ENCODE measurements at places on chromosomes 6 and 20. TPM values are rescaled to one million over a fixed set of nuclear protein-coding genes. Genes with fewer than 3 reads are reported as not detected.

GRCh38 chr6:149581349-149581748, 15.2 kb downstream of the GINM1 start:
- DNase-seq = no peak

- DNase-seq = no peak
These were observed 458.7 kb downstream of the RNF144B start for GRCh38 chr6:18845896-18846295.

- DNase-seq = no peak
These were observed 93.3 kb downstream of the EDN1 start for GRCh38 chr6:12383448-12383847.

- no peak for DNase-seq
These were observed 25.1 kb downstream of the FKBP1C start for GRCh38 chr6:63236398-63236817.

DNA sequence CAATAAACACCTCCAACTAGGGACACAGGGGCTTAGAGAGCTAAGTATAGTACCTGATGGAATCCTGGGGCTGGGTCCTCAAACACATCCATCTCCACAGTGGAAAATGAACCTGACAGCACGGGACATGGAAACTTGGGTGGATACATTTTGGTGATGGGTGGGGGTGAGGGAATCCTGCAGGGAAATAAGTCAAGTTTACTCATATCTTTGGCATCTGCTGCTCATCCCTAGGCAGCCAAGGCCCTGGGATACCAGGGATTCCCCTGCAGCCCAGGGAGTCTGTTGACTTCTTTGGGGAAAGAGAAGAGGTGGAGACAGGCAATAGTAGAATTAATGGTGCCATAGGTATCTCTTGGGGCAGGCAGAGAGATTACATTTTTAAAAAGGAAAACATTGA, 6.6 kb downstream of the APOBEC2 start:
- no peak for DNase-seq

- no peak for DNase-seq
These were observed 184.0 kb downstream of the PDE7B start for GRCh38 chr6:136035378-136036070.

DNA sequence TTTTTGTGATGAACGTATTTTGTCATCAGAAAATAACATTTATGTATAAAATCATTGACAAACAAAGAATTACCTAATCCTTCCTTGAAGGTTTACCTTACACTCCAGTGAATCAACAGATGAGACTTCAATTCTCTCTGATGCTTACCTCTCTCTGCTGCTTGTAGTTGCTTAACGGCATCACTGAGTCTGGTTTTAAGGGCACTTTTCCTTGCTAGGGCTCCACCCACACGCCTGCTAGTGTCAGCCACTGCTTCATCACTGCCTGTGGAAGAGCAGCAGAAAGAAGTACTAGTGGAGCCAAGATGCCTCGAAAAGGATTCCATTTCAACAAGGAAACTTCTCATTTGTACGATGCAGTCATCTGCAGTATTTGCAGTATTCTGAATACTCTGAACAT, 63.0 kb downstream of the FAM229B start:
- DNase-seq = no peak

GRCh38 chr6:77502981-77503380, 39.7 kb upstream of the HTR1B start:
- peak; percentile 11 for DNase-seq

DNA sequence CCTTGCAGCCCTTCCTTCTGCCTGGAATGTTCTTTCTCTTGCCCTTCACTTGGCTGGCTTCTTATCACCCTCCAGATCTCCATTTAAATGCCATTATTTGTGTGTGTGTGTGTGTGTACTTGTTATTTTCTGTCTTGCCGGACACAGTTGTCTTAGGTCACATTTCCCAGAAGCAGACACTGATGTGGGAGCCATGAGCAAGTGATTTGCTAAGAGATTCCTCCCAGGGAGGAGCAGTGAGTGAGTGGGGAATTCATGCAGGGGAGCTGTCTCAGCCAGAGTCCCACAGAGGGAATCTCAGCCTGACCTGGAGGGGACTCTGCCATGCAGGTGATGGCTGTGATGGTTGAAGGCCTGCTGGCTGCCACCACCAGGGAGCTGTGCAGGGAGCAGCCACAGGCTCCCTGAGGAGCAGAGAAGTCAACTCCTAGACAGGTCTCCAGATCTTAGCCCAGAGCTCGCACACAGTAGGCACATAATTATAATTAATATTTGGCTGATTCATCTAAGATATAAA, 96.5 kb downstream of the SYNDIG1 start:
- DNase-seq = no peak

- peak; percentile 74 for DNase-seq
These were observed at the start of gene ACSS1 for GRCh38 chr20:25058051-25058846. TSS of gene ACSS1 (minus strand) at chr20:25058139. CDS start at chr20:25058102, 37 bp downstream.

- peak; percentile 16 for DNase-seq
These were observed 19.3 kb downstream of the HIVEP2 start for GRCh38 chr6:142925575-142926110.

- no peak for DNase-seq
These were observed 140.0 kb upstream of the SGK1 start for GRCh38 chr6:134457941-134458340.

DNA sequence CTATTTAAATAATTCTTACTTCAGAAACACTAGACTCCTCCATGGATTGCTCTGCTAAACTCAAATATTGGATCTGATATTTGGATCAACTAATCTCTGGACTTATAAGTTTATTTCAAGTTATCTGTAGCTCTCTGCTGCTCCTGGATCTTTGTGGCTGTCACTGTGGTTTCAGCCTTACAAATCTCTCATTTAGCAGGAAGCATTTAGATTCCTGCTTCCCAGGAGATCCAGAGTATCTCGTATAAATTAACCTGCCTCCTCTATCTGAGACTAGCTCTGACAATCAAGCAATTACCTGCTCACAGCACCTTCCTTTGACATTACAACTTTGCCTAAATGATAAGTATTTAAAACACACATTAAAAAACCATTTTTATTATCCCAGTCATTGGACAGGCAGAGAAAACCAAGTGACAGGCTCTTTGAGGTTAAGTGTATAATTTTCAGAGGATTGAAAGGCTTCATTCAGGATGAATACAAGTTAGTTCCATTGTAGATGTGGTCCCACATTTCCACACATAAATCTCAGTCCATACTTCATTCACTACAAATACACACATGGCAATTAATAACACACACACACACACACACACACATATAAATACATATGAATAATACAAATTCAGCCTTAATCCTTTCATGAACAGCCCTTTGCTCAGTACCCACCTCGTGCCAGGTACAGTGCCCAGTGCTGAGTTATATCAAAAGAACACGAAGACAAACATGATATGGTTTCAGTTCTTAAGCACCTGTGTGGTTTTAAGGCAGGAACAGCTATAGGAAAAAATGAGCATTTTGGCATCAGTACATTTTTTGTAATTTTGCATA, 55.5 kb upstream of the PLCB1 start:
- no peak for DNase-seq

DNA sequence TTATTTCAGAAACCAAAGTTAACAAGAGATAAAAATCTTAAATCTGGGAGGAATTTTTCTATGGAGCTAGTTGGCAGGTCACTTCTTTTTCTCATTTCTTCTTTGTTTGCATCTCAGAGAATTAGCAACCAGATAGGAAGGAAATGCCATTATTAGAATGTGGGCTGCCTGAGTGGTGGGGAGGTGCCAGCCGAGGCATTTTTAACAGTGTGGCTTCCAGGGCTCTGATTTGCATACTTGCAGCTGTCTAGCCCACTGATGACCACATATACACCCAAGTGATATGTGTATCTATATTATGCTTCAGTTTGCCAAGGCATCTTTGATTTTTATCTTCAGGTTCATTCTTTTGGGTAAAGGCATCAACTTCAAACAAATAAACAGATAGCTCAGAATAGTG, 206.7 kb downstream of the CLIC5 start:
- no peak for DNase-seq

- DNase-seq = no peak
These were observed 51.8 kb downstream of the ABRACL start for GRCh38 chr6:139080255-139080920.

The ZNF391 gene
- total RNA-seq = 6.2 TPM

All from tongue (tissue), 3 donors.